Stimulated activated CD4-positive, alpha-beta T cell treated with anti-CD3 and anti-CD28 coated beads, Interleukin-1b, Interleukin-23, amount 100 ng/mL, for 1 hour (primary cell): ENCODE measurements at places on chromosomes 6 and 20.

DNA sequence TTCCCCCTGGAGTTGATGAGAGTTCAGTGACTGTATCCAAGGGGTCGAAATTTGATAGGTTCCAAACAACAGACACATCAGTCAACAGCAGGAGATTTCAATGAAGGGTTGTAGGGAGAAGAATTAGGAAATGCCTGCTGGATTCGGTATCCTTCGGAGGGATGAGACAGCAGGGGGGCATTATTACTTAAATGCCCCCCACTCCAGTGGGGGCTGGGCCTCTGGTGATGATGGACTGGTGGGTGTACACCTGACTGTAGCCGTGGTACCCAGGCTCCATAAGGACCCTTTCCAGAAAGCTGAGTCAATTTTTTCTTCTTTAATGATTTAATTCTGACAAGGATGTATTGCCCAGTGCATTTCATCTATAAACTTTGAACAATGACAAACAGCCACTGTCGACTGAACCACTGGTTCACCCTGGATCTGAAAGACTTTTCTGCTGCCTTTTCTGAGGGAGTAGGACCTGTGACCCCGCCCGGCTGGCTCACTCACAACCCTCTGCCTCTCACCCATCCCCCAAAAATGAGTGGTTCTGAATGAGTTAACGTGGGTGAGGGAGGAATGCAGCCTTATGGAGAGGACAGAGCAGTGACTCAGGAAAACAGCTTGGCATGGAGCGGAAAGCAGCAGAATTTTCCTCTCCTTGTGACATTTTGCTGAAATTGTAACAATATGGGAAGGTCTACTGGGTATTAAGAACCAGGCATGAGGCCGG lies 41.0 kb downstream of the ZMYND8 start:
- no peak for DNase-seq

GRCh38 chr6:137698636-137699030 lies 168.4 kb upstream of the TNFAIP3 start:
- no peak for DNase-seq

DNA sequence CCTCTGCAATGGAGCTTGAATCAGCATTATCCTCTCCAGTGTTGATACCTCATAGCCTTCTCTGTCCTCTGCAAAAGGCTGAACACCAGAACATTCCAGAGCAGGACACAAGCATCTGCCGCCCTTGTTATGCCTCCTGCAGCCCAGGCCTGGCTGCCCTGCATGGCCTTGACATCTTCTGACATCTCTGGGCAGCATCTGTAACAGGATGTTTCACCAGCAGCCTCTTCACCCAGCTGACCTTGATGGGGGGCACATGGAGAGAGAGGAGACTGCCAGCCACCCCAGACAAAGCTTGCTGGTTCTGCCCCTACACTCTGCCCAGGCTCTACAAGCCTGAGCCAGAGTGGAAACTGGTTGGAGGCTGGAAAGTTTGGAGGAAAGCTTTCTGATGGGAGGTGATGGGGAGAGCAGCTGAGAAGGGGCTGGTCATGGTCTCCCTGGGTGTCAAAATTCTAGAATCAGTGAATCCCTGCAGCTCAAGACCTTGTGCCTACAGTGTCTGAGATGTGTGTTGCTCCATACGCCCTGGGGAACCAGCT lies 145.1 kb downstream of the MRPL14 start:
- DNase-seq, result no peak

DNA sequence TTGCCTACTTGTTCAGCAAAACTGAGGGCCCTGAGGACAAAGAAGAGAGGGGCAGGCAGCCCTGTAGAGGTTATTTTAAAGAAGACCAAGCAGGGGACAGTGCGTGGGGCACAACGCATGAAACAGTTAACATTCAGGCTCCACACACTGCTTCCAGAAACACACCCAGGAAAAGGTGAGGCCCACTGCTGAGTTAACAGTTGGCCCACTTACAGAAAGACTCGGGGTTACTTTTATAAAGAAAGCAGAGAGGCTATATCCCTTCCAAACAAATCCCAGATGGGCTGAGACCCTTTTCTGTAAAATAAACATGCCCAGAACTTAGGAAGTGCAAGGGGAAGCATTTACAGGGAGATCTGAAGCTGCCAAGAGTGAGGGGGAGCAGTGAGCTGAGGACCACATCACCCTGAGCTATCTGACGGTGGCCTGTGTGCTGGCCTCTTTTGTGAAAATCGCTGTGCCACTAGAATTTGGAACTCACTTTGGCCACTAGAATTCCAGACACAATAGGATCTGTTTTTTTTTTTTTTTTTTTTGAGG lies 49.8 kb upstream of the SSTR4 start:
- DNase-seq, result no peak

DNA sequence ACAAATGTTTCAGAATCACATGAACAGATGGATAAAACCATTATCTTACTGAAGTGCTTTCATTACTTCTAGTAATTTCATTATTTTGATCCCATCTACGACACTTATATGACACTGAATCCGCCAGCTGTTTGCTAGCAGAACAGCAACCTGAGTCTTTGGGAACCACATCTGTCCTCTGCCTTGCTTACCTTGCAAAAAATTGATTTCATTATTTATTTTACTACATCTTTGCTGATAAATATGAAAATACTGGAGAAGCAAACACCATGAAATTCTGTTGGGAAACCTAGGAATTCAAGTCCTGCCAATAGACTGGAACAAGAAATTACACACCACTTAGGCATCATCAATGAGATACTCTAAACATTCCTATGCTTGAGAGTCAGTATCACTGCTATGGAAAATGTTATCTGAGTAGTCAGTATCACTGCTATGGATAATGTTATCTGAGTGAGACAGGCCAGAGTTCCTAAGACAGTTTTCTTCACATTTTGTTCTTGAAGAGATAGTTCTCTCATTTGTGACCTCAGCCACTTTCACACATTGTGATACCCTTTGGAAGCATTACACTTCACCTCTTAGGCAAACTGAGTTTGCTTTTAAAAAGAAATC lies 91.9 kb downstream of the PDE10A start:
- DNase-seq, result no peak

DNA sequence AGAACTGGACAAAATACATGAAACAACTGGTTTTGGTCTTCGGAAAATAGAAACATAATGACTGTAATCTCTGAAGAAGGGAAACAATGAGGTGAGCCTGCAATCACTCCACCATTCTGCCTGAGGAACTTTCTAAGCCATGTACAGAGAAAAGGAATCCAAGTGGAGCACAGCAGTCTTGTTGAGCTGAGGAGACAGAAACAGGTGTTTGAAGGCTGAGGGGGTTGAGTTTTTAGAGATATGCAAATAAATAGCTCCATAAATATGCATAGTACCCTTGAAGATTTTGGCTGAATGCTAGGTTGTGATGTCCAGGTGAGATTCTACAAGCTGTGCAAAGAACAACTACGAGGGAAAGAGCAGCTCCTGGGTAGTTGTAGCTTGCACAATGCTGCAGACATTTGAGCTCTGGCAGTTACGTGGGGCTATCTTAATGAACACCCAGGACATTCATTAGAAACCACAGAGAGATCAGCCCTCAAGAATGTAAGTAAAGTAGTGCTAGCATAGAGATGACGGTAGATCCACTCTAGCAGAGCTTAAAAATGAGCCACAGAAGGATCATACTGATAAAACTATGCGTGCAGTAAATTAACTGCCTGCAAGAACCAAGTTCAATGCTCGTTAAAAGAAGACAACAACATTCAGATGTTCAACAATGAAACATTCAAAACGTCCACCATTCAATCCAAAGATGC lies 24.3 kb downstream of the TUBB2B start:
- DNase-seq, result no peak

DNA sequence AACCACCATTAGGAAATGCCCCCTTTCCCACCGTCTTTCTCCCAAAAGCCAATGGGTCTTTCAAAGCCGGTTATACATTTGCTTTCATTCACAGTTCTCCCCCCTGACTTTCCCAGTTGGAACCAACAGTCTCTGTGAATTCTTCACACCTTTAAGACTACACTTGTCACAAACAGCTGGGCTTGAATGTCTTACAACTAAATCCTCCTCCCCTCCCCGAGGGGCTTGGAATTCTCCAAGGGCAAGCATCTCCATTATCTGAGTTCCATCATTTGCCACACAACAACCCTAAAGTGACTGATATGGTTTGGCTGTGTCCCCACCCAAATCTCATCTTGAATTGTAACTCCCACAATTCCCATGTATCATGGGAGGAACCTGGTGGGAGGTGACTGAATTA lies 12.9 kb downstream of the ZFP64 start:
- no peak for DNase-seq

- DNase-seq, result no peak
Measured at GRCh38 chr20:32249030-32249738, 28.3 kb upstream of the KIF3B start.

- DNase-seq, result no peak
Measured at GRCh38 chr20:19649041-19649440, 109.0 kb upstream of the RIN2 start.

DNA sequence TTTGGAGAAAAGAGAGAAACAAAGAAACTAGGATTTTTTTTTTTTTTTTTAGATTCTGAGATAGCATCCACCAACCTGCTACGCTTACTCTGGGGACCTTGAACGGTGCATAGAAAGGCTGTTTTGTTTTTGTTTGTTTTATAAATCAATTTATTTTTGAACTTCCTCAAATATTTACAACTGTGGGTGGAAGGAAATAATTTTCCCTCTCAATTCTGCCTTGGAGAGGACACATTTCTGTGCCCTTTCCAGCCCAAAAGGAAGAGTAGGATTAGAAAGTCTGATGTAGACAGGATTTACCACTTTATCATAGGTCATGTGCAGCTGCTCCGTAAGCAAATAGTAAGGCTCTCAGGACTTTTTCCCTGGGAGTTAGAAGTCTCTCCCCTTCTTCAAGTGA lies 190.5 kb downstream of the NKAIN2 start:
- no peak for DNase-seq

- no peak for DNase-seq
Measured at GRCh38 chr6:129709196-129709768, 695 bp downstream of the ARHGAP18 start.

DNA sequence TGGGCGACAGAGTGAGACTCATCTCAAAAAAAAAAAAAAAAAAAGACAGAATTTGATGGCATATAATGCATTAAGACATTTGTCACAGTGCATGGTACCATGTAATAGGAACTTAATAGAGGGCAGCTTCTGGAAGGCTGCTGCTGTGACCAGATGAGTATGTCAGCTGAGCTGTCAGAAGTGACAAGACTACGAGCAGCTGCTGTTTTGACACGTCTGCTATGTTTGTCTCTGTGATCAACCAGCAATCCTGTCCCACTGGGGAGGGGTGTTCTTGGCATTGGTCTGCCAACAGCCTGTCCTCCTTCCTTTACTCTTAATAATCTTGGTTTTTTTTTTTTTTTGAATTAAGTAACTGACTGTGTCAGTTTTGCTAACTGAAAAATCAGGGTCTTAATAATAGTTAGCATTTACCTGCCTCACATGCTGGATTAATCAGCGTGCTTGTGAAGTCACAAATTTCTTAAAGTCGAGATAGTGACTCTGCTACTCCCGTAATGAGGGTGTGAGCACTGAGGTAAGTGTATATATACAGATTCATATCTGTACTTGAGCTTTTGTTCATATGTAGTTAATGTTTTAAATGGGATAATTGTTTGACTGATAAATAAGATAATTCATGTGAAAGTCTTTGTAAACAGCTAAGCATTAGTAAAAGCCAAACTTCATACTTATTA lies 152.4 kb downstream of the BMP2 start:
- DNase-seq, result no peak

DNA sequence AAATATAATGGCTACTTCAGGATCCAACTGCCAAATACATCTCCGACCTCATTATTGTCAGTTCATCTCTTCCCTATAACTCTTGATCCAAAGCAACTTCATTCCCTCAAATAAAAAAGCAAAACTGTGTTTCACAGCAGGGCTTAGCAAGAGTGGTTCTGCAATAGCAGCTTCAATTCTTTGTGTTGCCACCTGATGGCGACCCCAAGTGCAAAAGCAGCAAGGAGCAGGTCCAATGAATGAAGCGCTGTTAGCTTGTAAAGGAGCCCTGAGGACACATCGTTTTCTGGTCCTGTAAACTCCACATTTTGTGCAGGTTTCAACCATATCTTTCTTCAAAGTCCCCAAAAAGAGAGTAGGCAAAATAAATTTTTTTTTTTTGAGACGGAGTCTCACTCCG lies 19.6 kb downstream of the RTN4IP1 start:
- DNase-seq, result no peak

DNA sequence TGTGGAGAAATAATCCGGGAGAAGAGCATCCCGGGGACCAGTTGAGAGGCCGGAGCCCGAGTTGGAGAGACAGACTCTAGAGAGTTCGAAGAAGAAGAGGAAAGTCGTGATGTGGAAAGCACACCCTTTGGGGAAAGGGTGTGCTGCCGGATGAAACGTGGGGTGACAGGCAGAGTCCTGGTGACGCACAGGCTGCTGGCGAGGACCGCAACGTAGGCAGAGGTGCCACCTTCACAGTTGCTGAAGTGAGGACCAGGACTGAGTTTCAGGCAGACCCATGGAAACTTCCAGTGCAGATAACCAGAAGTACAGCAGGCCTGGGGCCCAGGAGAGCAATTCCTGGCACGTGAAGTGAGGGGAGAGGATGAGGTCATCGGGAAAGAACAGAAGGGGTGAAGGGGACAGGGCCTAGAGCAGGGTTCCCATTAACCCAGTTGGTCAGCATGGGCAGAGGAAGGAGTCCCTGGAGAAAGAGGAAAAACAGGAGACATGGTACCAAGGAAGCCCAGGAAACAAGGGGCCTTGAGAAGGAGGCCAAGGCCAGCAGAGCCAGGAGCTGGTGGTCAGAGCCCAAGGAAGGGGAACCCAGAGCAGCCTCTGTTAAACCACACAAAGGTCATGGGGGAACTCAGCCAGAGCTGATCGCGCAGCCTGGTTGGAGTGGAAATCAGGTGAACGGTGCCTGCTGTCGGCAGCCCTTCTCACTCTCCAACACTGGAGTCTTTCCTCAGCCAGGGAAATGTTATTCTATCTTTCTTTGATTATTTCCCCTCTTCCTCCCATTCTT lies 84.1 kb downstream of the PRND start:
- DNase-seq, result no peak

DNA sequence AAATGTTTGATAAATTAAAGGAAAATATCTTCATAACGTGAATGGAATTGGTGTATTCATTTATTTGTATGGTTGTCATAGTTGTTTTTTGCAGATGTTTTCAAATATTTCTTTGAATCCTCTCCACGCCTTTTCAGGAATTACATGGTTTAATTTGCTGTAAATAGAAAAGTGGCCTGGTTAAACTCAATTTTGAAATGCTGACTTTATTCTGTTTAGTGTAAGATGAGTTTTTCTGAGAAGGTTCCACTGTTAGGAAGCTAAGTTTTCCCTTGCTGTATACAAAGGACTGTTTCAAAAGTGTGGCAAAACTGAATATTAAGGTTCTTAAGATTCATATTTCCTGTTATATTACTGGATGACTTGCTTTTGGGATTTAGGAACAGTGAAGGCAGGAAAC lies 503 bp upstream of the ZC2HC1B start:
- DNase-seq, result no peak

GRCh38 chr6:156925718-156926607 lies 148.8 kb downstream of the ARID1B start:
- DNase-seq, result no peak

GRCh38 chr6:144064402-144065212 lies 30.8 kb downstream of the SF3B5 start:
- peak; percentile 53 for DNase-seq
